Stimulated activated effector memory CD8-positive, alpha-beta T cell treated with anti-CD3 and anti-CD28 coated beads, Interleukin-12 subunit alpha, Interleukin-12 subunit beta, amount 100 ng/mL, for 72 hours (primary cell): ENCODE measurements at places on chromosomes 11 and 22.

- no peak for DNase-seq
Measured at GRCh38 chr11:13767471-13767870, 99.0 kb downstream of the FAR1 start.

DNA sequence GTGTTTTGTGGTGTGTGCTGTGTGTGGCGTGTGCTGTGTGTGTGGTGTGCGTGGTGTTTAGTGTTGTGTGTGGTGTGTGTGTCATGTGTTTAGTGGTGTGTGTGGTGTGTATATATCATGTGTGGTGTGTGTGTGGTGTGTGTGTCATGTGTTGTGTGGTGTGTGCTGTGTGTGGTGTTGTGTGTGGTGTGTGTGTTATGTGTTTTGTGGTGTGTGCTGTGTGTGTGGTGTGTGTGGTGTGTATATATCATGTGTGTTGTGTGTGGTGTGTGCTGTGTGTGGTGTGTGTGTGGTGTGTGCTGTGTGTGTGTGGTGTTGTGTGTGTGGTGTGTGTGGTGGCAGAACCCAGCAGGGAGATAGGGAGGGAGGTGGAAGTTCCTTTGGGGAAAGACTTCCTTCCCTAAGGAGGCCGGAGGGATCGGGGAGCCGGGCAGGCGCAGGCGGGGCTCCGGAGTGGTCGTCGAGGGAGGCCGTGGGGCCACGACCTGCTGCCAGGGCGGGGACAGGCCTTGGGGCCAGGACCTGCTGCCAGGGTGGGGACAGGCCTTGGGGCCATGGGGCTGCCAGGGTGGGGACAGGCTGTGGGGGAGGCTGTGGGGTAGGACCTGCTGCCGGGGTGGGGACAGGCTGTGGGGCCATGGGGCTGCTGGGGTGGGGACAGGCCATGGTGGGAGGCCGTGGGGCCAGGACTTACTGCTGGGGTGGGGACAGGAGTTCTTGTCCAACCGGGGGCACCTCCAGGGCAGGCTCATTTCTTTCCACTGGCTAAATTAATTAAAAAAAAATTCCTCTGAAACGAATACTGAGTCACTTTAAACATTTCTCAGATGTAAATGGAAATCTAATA, 15.2 kb downstream of the PIM3 start:
- peak; percentile 52 for DNase-seq

DNA sequence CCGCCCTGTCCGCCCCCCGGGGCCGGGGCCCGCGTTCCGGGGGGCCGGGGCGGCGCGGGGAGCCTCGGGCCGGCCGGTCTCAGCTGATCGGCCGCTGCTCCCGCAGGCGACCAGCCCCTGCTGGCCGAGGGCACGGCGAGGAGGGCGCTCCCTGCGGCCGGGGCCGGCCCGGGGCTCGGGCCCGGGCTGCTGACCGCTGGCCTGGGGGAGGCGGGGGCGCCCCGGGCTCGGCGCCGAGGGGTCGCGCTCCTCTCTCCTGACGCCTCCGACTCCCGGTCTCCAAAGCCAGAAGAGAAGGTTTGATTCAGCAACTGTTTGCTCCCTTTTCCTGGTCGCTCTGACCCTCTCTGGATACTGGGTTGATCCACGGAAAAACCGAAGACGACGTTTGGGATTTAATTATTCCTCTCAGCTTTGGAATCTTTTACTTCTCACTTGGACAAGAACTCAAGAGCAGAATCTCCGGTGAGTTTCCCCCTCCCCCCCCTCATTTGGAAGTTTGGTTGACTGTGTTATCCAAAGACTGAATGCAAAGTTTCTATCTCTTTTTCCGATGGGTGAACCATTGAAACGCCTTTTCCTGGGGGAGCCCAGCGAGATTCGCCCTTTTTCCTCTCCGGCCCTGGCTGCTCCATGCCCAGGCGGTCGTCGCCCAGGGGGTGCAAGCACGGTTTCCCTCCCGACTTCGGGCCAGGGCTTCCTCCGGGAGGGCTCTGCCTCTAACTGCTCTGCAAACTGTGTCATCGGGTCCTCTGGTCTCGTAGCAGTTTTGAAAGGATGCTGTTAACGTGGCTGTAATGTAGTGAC, 725 bp downstream of the KDM2A start:
- peak; percentile 71 for DNase-seq

- no peak for DNase-seq
Measured at GRCh38 chr11:108703916-108704315, 39.0 kb downstream of the DDX10 start.

DNA sequence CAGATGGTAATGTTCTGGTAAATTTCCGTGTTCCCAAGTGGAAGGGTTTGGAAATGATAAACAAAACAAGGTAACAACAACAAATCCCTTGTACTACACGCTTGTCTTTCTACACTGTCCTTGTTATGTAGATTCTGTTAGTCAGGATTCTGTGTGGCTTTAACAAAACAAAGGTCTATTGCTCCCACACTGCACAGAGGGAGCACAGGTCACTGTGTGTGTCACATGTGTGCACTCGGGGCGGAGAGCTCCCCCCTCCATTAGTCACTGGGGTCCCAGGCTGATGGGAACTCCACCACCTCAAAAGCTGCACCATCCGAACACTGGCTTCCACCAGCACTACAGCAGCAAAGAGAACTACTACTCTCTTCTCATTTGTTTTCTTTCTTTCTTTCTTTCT, 227.9 kb downstream of the NTM start:
- no peak for DNase-seq

GRCh38 chr22:32407312-32407711, 4.7 kb downstream of the RTCB start:
- no peak for DNase-seq

DNA sequence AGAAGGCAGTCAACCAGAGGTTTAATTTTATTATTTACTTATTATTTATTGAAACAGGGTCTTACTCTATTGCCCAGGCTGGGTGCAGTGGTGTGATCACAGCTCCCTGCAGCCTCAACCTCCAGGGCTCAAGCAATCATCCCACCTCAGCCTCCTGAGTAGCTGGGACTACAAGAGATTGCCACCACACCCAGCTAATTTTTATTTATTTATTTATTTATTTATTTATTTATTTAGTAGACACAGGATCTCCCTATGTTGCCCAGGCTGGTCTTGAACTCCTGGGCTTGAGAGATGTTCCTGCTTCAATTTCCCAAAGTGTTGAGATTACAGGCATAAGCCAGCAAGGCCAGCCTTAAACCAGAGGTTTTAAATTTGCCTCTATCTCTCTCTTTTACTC, 83.1 kb downstream of the RCN1 start:
- DNase-seq: no peak

GRCh38 chr22:33746501-33746928, 173.8 kb downstream of the LARGE1 start:
- DNase-seq: no peak

DNA sequence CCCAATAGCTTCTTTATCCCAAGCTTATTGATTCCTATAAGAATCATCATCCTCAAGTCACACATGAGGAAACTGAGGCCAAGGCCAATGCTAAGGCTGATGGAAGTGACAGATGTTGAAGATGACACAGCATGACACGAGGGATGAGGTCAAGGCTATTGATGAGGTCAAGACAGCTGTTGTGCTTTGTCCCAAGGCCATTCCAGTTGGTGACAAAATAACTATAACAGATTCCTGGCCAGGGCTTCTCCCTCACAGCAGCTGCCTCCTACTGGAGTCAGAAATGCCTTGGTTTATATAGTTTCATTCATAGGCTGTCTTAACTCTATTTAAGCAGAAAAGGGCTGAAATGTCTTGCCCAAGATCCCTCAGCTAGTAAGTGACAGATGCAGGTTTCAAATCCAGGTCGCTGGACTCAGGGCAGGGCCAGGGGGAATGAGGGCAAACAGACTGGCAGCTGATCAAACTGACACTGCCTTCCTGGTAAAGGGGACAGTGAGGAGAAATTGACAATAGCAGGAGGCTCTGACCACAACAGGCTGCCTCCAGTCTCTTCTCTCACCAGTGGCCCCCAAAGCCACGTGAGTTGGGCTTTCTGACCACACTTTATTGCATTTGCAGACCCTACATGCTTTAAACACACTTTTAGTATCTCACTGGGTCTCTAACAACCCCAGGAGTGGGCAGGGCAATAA, 16.5 kb downstream of the MIF start:
- no peak for DNase-seq

DNA sequence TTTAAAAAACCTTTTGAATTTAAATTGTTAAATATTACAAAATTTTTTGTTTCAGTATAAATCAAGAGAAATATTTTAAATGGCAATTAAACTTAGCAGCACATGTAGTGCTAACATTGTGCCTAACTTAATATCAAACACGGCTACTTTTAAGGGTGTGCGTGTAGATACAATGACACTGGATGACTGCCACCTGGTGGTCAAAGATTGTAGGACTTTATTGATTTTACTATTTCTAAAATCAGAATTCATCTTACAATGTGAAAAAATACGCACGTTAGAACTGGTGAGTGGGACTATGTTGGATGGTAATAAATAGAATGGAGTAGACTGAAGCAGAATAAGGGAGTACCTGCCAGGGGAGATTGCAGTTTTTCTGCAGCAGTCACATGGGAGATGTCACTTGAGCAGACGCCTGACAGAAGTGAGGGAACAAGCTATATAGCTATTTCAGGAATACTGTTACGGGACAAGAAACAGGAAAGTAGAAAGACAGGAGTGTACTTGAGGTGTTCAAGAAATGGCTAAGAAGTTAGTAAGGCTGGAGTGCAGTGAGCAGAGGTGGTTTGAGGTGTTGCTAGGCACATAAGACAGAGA, 52.9 kb downstream of the UVRAG start:
- peak; percentile 54 for DNase-seq

DNA sequence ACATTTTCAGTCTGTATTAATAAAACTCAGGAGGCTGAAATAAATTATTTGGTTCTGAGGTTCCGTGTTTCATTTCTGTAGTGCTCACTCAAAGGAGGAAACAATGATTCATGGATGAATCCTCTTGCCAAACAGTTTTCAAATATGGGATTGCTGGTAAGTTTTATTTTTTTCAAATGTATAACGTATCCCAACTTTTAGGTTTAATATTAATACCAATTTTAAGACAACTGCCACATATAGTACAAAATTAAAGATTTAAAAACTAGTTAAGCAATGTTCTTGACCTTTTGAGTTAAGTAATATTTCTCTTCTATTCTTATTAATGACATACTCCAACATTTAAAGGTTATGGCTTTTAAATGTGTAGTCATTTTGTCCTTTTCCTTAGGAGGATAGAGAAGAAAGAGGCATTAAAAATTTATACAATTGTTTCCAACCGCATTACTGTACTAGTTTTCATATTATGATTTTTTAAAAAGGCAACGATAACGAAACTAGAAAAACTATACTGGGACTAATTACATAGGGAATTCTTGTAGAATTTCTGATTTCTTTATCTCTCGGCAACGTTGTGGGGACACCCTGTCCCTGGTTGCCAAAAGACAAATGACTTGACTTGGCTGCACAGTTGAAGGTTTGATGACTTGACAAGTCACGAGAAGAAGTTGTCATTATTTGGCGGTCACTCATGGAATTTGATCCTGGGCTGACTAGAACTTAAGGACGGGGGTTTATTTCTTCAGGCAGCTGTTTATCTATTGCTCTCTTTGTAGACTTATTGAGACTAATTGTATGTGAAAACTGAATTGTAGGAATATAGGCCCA, 69.1 kb upstream of the ADSL start:
- DNase-seq: no peak

GRCh38 chr11:76672431-76673175, 2.1 kb upstream of the LRRC32 start:
- DNase-seq: peak; percentile 66

DNA sequence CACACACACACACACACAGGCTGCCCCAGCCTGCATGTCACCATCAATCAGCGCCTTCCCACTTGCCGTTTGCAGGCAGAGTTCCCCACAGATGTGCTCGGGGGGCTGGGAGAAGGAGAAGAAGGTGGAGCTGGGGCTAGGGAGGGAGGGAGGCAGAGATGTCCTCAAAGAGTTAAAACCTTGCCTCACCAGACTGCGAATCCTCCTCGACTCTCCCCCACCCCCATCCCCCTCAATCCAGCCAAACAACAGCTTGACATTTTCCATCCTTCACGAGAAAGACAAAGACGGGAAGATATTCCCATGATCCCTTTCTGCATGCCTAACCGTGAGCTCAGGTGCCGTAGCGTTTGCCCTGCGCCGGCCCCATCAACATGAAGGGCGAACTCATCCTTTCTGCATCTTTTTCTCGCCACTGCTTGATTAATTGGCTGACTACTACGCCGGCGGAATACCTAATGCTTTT, 365.5 kb downstream of the MIAT start:
- DNase-seq: no peak

- DNase-seq: no peak
Measured at GRCh38 chr22:44600207-44600785, 101.7 kb upstream of the PRR5 start.

DNA sequence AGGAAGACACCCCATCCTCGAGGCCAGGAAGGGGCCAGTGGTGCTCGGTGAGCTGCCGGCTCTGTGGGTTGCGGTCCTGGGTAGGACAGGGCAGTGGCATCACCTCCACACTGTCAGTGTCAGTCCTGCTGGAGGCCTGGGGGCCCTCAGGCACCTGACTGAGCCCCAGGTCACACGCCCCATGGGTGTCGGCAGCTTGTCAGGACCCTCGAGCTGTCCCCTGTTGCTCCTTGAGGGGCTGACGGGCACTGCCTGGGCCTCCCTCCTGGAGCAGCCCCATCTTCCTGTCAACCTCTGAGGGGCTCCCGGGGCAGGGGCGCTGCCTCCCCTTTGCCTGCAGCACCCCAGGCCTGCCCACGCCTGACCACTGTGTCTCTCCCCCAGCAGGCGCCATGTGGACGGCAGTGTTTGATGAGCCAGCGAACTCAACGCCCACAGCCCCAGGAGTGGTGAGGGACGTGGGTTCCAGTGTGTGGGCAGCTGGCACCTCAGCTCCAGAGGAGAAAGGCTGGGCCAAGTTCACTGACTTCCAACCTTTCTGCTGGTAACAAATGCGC, 35.4 kb downstream of the SBF1 start:
- DNase-seq: no peak

- DNase-seq: no peak
Measured at GRCh38 chr22:21725956-21726649, 9.5 kb downstream of the YPEL1 start.

DNA sequence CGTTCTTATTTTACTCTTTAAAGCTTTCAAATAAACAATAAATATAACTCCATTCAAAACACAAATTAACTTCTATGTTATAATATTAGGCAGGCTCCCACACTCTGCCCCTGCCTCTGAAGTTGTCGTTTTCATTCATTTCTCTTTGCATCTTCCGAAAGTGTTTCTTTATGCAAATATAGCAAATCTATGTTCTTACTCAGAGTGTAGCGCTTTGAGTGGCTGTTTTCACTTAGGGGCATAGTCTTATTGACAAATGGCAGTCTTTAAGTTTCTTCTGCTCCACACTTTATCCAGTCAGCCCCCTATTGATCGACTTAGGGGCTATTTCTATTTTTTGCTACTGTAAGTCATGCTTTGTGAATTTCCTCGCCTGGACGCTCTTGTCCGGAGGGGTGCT, 45.3 kb upstream of the RTL6 start:
- no peak for DNase-seq
